T-helper 9 cell (primary cell): ENCODE measurements at places on chromosomes 13 and 19.

- no peak for DNase-seq
Observed at GRCh38 chr19:43643326-43643725, 3.7 kb upstream of the CADM4 start.

DNA sequence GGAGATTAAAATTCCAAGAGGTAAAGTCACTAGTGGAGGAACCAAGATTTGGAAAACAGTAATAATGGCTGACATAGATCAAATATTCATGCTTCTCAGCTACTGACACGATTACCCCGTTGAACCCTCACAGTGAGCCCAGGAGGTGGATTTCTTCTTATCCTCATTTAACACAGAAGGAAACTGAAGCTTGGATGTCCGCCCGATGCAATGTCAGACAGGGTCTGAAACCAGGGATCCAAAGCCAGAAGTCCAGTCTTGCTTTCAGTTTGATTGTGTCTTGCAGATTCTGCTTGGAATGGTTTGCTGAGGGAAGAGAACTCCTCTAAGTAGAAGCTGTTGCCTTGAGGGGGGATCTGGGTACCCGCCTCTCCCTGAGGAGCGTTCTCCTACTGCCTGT is 404.7 kb downstream of the KCNRG start:
- no peak for DNase-seq

- DNase-seq, result no peak
Observed at GRCh38 chr19:498977-499623, 2.8 kb downstream of the MADCAM1 start.

DNA sequence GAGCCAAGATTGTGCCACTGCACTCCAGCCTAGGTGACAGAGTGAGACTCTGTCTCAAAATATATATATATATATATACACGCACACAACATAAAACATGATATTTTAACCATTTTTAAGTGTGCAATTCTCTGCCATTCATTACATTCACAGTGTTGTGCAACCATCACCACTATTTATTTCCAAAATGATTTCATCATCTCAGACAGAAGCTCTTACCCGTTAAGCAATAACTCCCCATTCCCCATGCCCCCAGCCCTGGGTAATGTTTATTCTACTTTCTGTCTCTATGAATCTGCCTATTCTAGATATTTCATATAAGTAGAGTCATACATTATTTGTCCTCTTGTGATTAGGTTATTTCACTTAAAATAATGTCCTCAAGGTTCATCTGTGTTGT is 20.3 kb downstream of the WDR88 start:
- no peak for DNase-seq

- no peak for DNase-seq
Observed at GRCh38 chr13:25674371-25674770, 302.6 kb downstream of the ATP8A2 start.
